NCI-H82 (cell line): ENCODE measurements at places on chromosomes 7 and 10.

- no peak for DNase-seq
These were observed 162.8 kb downstream of the PAXIP1 start for GRCh38 chr7:154840086-154840485.

DNA sequence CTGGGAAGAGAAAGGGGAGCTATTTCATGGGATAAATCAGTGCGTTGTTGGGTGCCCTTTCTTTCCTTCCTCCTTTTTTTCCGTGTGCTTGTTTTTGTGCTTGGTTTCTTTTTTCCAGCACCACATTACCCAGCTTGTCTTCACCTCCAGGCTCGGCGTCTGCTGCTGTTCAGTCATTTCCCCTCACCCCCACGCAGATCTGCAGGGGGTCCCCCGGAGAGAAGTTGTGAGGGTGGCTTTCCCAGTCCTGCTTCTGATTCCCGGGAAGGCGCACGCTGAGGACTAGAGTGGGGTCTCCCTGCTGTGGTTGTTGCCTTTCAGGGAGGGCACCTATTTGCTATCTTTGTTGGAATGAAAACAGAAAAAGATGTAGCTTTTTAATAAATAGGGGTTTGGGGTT is 1.6 kb downstream of the CAMK1D start:
- no peak for DNase-seq

DNA sequence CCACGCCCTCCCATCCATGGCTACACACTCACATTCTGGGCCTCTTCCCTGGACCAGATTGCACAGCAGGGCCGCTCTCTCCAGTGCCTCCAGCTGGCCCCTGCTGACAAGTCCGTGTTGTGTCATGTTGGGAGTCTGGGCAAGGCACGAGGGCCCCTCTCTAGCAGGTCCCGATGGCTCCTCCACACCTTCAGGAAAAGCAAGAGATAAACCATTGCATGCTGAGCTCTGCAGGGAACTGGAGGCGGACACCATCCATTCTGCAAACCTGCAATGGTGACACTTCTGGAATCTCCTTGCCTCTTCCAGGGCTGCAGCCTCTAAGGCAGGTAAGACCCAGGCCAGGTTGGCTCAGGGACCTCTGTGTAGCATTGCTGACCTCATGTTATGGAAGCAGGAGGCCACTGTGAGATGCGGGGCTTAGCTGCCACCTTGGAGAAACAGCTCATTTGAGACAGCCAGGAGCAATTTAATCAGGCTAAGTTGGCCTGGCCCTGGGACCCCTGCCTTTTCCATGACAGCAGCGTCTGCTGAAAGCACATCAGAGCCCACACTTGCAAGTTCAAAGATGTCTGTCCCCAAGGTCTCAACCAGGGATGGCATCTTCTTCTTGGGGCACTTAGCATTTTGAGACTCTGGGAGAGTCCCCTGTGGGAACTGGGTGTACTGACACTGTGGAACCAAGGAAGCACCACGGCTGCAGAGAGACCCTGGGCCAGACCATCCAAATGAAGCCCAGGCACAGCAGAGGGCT is 34.2 kb upstream of the LEP start:
- no peak for DNase-seq

- DNase-seq: no peak
These were observed 148.5 kb upstream of the PITRM1 start for GRCh38 chr10:3321123-3321522.

- no peak for DNase-seq
These were observed 202.6 kb upstream of the ZMIZ1 start for GRCh38 chr10:78865931-78866717.

DNA sequence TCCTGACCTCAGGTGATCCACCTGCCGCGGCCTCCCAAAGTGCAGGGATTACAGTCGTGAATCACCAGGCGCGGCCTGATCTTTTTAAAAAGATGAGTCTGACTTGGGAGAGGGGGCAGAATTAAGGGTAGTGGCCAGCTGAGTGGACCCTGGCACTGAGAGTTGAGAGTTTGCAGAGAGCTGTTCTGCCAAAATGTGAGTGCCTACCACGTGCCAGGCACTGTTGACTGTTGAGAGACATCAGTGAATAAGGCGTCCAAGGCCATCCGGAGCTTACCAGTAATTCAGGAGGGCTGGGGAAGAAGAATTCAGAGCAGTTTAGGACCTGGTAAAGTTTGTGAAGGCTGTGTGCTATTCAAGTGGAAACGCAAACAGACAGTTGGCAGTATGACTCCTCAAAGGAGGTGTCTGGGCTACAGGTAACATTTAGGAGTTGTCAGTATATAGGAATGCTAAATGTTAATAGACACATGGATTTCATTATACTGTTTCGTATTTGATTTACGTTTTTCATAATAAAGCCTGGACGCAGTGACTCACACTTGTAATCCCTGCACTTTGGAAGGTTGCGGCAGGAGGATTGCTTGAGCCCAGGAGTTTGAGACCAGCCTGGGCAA is 1.5 kb downstream of the NIPSNAP2 start:
- DNase-seq: no peak

- no peak for DNase-seq
These were observed 21.0 kb upstream of the FRAT2 start for GRCh38 chr10:97355571-97355975.

DNA sequence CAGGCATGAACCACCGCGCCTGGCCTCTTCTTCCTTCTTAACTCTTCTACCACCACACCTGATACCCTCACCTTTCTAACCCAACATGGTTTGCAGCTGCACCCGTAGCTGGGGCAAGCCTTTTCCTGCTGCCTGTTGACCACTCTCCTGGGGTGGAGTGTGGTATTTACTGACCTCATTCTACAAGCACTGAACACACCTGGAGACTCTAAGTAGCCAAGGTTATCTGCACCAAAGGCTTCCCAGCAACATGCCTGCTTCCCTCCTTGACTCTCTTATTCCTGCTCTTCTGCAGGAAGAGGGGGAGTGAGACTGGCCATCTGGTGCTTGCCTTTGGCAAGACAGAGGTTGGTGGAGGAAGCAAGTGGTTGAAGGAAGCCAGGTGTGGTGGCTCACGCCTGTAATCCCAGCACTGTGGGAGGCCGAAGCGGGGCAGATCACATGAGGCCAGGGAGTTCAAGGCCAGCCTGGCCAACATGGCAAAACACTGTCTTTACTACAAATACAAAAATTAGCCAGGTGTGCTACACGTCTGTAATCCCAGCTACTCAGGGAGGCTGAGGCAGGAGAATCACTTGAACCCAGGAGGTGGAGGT is 10.1 kb downstream of the ACTR1A start:
- DNase-seq: no peak

DNA sequence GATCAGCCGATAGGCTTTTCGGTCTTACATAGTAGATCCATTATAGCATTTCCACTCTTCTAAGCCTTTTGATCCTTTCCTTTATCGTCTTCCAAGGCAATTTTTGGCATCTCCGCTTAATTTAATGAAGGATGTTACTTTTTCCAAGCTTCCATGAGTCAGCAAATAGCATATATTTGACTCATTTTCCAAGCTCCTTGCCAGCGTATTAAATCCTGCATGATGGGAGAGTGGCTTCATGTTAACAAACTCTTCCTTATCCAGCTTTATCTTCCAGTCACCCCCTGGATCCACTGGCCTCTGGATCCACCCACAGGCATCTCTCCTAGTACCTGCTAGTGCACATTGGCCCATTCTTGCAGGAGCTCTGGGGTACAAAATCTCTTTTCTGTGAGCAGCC is 13.0 kb downstream of the OR9A2 start:
- no peak for DNase-seq

GRCh38 chr7:159033956-159034355 is 110.7 kb downstream of the VIPR2 start:
- DNase-seq: no peak

GRCh38 chr7:1968397-1969111 is 264.2 kb downstream of the MAD1L1 start:
- DNase-seq: no peak

DNA sequence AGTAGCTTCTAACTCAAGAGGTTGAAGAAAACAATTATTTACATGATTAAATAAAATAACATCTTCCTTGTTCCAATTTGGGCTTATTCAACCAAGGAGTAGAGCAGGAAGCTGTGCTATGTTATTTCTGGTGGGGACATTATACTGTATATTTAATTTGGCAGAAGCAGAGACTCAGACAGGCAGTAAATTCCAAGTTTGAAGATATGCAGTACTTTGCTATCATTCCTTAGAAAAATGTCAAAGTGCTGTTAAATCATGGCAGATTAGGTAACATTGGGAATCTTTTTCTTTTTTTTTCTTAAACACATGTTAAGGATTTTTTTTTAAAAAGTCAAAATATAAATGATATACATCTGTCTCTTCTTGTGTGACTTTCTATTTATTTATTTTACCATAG is 190.1 kb downstream of the SUGCT start:
- no peak for DNase-seq

- no peak for DNase-seq
These were observed 38.4 kb downstream of the ATXN7L1 start for GRCh38 chr7:105837765-105838626.

DNA sequence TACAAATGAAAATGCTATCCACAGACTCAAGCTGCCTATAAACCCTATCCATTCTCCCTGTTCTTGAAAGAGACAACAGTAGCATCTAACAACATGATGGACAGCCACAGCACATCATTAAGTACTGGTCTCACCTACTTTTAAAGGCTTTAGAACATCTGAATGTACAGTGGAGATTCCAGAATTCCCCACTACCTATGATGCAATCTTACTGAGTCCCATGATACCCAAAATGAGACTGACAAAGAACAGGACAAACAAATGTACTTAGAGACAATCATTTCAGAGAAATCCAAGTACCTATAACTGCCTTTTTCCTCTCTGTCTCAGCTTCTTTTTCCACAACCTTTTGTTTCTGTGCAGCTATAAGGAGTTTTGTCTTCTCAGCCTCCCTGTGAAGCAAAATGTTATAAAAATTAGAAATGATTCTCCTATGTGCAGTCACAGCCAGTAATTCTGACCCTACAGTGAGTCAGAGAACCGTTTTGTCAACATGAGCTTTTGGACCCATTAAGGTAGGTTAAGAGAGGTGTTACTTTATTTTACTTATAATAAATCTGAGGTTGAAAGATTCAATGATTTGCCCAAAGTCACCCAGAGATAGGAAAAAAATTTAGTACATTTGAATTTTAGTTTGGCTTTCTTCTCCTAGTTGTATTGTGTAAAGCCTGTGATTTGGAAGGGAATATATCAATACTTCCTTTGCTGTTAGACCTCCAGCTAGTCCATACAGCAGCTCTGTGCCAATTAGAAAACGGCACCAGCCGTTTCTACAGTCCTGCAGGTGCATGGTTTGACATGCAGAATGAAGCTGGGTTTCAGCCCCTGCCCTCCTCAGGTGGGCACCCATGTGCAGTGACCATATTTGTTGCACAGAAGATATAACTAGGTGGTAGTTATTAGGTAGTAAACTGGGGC is 21.9 kb downstream of the ERLIN1 start:
- DNase-seq: no peak

DNA sequence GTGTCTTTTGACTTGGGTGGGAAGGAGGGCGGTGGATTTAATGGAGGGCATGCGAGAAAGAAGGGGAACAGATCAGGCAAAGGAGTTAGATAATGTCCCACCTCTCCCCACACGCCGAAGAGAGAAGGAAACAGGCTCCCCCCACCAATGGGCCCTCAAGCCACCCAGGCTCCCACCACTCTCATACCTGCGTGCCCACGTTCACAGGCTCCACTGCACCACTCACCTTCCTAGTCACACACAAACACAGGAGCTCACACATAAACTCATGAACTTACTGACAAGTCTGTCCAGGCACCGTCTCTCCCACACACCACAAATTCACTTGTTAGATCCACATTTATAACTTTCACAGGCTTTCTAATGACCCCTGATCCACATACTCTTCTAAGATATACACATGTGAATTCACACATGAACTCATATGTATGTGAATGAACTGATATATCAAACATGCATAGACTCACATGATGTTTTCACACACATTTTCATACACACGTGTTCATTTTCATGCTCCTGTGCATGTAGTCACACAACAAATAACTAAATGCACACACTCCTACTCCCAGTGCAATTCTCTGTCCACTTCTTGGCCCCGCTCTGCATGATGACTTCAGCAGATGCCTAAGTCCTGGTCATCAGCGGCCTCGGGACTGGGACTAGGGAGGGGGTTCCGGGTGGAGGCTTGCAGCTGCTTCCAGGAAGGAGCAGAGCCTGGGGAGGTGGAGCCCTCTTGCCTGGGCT is 1.5 kb downstream of the LZTS2 start:
- DNase-seq: no peak

DNA sequence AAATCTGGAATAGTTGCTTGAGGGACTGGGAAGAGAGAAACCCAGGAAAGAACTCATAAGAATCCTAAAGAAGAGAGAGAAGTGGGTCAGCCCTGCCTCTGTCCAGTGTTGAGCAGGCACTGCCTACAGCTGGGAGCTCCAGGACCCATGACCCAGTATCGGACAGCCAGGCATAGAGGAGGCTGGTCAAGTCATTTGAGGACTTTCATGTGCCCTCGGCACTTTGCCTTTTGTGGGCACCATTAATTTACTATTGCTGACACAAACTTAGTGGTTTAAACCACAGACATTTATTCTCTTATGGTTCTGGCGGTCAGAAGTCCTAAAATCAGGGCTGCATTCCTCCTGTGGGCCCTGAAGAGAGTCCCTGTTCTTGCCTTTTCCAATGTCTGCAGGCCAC is 60.3 kb downstream of the CPXM2 start:
- no peak for DNase-seq

- no peak for DNase-seq
These were observed 69.8 kb downstream of the PWWP2B start for GRCh38 chr10:132466520-132467463.

DNA sequence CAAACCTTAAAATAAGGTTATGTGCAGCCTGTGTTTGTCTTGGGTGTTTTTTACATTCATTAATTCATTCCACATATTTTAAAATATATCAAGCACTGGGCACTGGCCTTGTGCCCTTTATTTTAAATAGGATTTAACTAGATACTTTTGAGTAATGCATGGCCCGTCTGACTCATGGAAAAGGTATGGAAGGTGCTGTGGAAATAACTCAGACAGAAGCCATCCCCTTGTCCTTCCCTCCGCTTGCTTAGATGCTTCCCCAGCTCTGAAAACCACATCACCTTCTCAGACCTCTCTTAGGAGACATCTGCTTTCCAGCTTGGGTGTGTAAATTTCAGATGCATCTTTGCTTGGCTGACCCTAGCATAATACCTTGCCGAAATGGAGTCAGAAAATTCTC is 30.5 kb downstream of the SLC18A2 start:
- no peak for DNase-seq

GRCh38 chr10:111872591-111872990 is 311.0 kb downstream of the GPAM start:
- no peak for DNase-seq

- DNase-seq: no peak
These were observed 37.2 kb downstream of the DLG5 start for GRCh38 chr10:77889277-77889903.

DNA sequence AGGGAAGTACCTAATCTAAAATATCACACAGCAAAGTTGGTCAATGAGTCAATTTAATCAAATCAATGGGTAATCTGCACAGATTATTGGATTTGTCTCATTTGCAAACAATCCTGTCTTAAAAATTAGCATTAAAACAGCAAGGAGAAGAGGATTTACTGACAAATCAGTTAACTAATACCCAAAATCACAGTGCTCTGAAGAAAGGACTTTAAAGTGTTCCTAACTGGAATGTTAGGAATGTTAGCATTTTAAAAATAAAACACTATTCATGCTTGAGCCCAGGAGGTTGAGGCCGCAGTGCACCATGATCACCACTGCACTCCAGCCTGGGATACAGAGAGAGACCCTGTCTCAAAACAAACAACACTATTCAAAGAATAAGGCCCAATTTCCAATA is 83.1 kb downstream of the CHCHD3 start:
- peak; percentile 52 for DNase-seq
